ENCODE measurements at places on chromosomes 11 and 22.

DNA sequence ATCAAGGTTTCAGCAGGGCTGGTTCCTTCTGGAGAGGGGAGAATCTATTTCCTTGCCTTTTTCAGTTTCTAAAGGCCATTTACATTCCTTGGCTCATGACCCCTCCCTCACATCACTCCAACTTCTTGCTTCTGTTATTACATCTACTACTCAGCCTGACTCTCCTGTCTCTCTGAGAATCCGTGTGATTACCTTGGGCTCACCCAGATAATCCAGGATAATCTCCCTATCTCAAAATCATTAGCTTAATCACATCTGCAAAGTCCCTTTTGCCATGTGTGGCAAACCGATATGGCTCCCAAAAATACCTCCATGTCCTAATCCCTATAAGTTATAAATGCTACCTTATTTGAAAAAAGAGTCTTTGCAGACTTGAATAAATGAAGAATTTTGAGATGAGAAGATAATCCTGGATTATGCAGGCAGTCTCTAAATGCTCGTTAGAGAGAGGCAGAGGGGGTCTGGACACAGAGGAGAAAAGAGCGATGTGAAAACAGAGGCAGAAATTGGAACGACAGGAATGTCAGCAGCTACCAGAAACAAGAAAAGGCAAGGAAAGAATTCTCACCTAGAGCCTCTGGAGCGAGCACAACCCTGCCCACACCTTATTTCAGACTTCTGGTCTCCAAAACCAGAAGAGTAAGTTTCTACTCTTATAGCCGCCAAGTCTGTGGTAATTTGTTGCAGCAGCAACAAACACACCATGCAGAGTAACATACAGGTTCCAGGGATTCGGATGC lies 23.6 kb upstream of the ARHGAP32 start:
- no peak for DNase-seq

GRCh38 chr11:91396236-91397133 lies 828.1 kb upstream of the FAT3 start:
- no peak for DNase-seq

- DNase-seq: no peak
Observed at GRCh38 chr11:86418917-86419316, 44.2 kb downstream of the CCDC81 start.

- DNase-seq: no peak
Observed at GRCh38 chr11:95121698-95122097, 32.1 kb downstream of the ENDOD1 start.

DNA sequence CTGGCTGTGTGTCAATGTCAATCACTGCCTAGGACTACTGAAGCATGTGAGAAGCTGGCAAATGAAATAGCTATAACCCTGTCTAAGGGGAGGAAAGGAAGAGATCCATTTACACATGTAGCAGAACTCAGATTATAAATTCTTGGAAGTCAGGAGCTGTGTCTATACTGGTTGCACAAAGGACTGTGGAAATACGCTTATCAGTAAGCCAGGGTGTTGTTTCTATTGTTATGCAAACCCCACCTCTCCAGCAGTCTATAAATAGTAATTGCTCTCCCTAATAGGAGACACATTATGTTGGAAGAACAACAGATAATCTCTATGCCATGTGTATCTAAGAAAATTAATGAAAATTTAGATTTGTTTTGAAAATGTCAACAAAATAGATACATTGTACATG lies 693.4 kb upstream of the CCDC90B start:
- DNase-seq: no peak

DNA sequence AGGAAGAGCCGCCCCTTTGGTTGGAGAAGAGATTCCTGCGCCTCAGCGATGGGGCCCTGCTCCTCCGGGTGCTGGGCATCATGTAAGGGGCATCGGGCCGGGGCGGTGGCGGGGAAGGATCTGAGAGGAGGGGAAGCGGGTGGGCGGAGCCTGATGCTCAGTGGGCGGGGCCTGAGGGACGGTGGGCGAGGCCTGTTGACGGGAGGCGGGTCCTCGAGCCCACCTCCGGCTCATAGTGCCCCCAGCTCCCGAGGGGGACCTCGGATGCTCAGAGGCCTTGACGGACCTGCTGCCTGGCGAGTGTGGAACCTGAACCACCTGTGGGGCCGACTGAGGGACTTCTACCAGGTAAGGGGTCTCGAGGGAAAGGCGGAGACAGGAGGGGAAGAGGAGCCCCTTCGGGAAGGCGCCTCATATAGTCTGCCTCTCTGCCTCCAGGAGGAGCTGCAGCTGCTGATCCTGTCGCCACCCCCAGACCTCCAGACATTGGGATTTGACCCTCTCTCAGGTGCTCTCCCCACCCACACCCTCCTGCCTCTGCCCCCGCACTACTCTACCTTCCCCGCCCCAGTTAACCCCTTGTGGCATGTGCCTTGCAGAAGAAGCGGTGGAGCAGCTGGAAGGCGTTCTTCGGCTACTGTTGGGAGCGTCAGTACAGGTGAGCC lies 799 bp downstream of the CCDC88B start:
- DNase-seq: peak; percentile 62

DNA sequence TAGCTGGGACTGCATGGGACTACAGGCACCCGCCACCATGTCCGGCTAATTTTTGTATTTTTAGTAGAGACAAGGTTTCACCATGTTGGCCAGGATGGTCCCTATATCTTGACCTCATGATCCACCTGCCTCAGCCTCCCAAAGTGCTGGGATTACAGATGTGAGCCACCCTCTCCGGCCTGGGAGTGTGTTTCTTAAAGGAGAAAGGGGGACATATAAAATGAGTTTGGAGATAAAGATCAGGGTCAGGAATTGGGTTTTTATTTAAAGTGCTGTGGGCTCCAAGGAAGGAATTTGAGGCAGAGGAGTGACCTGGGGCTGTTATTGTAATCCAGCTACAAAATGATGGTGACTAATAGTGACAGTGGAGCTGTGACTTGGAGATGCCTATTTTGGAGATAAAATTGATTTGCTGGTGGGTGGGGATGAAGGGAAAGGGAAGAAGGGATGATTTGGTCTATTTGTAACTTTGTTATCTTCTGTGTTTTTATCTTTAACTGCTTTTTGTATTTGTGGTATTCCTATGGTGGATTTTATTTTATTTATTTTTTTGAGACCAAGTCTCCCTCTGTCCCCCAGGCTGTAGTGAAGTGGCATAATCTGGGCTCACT lies 5.0 kb downstream of the CRKL start:
- no peak for DNase-seq

DNA sequence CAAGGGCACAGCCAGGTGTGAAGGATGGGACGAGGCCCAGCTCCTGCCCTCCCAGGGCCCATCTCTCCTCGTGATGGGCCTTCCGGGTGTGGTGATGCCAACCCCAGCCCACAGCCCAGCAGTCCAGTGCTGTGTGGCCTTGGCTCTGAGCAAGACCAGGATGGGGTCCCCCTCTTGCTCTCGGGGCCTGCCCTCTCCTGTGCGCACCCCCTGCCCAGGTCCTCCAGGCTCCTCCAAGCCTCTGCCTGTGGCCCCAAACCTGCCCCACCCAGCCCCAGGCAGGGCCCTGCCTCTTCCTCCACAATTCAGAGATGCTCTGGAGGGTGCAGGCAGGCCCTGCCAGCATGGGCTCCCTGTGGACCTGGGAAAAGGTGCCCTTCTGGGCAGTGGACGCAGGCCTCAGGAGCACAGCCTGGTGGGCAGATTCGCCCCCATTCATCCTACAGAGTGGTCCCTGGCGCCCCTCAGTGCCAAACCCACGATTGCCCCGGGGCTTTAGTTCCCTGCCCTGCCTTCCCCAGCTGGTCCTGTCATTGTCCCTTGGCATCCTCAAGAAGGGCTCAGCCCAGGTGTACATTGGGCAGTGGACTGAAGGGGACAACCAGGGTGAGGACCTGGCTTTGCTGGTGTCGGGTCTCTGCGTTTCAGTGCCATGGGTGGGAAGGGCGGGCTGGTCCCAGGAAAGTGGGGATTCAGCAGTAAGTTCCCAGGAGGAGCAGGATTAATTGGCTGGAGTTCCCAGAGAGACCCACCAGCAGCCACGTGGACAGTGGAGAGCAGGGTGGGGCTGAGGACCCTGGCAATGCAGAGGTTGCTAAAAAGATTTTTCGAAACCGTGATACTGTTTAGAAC lies 19.8 kb downstream of the EIF1AD start:
- no peak for DNase-seq

DNA sequence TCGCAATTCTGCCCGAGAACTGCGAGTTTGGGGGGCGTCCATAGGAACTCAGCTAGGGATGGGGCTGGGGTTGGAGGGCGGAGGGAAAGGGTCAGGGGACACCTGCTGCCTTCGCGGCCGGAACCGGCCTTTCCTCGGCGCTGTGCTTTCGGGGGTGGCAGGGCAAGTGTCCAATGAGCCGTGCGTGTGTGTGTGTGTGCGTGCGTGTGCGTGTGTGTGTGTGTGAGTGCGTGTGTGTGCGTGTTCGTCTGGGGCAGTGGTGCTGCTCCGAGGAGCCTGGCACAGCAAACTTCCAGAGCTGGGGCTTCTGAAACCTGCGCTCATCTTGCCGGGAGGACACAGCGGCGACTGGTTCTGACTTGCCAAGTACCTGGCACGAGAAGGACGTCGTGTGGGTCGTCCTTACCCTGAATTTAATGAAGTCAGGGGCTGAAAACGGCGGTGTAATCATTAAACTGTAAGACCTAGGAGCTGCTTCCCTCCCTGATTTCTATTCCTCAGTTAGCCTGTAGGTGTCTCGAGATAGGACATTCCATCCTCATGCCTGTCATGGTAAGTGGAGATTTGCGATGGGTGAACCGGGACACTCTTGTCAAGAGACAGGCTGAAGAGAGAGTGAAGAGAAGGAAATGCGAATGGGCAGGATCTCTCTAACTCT lies 27.0 kb upstream of the AMOTL1 start:
- DNase-seq: no peak

DNA sequence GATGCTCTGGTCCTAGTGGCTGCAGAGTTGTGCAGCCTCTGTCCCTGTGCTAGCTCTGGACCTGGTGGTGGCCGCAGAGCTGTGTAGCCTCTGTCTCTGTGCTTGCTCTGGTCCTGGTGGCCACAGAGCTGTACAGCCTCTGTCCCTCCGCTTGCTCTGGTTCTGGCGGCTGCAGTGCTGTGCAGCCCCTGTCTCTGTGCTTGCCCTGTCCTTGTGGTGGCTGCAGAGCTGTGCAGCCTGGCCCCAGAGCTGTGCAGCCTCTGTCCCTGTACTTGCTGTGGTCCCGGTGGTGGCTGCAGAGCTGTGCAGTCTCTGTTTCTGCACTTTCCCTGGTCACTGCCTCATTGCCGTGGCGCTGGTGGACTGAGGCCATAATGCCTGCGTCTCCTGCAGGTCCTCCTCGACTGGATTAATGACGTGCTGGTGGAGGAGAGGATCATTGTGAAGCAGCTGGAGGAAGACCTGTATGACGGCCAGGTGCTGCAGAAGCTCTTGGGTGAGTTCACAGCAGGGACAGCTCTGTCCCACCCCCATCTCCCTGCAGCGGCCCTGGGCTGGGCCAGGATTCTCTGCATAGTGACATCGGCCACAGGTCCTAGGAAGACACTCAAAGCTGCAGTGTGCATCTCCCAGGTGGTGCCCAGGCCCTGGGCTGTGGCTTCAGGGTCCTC lies 61.9 kb upstream of the PARVG start:
- DNase-seq: no peak

DNA sequence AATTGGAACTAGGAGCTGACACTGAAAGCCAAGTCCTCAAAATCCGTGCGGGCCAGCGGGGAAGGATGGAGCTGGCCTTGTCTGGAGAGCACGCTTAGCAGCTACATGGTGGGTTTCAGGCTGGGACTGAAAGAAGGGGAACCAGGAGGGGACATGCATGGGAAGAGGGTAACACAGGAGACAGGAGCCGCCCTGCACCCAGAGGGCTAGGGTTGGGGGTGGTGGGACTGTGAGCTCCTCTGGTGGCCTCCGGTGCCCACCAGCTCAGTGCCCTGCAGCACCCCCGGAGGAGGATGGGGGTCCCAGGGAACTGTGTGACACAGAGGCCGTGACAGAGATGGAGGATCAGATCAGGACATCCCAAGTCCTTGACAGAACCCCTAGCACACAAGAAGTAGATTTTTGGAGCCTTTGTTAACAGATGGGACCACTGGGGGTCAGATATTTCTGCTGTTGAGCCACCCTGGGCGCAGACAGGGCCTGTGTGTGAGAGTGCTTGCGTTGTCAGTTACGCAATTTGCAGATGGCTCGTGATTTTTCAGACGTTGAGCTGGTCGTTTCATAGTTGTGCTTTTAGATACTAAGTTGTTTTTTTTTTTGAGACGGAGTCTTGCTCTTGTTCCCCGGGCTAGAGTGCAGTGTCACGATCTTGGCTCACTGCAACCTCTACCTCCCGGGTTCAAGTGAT lies 21.3 kb upstream of the GRAMD4 start:
- DNase-seq: no peak

DNA sequence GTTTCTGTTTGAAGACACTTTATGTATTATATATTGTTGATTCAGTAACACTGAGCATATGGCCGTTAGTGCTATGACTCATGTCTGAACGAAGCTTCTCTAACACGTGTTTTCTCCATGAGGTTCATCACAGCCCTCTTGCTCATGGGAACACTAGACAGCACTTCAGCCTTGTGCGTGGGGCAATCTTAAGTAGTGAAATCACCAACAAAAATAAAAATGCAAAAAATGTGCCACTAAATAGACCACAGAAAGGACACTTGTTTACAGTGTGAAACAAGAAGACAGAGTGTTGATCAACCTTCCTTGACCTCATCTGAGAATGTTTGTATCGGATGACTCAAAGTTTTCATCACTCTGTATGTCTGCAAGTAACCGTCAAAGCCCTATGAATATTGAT lies 94.5 kb downstream of the FDX1 start:
- no peak for DNase-seq

- DNase-seq: no peak
Observed at GRCh38 chr11:128419012-128419767, 168.2 kb downstream of the ETS1 start.

DNA sequence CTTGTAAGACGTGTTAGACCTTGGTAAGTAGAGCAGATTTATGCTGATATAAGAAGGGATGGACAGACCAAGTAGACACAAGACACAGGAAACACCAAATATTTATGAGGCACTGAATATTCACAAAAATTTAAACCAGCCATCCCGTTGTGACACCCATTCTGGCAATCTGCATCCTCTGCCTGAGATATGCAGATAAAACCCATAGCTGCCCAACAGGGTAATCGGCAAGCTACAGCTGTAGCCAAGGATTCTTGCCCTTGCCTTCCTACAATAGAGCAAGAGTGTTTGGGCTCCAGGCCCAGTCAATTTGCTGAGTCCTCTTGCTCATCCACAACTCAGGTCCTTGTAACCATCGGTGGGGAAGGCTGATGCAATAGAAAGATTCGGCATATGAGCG lies 18.5 kb upstream of the MPZL2 start:
- DNase-seq: no peak

GRCh38 chr11:75421035-75421602 lies 11.9 kb downstream of the KLHL35 start:
- DNase-seq: no peak

DNA sequence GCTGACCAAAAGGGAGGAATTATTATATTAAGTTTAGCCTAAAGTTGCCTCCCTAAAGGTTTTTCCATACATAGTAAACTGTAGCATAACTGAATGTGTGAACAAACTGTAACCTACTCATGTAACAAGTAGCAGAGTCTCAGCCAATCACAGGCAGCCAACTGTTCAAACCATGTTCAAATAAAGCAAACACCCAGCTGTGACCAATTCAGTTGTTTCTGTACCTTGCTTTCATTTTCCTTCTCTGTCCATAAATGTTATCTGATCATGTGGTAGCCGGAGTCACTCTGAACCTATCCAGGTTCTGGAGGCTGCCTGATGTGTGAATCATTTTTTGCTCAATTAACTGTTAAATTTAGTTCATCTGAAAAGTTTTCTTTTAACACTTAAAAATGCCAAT lies 373.5 kb downstream of the GUCY1A2 start:
- DNase-seq: no peak

- DNase-seq: no peak
Observed at GRCh38 chr11:47711225-47711624, 3.9 kb downstream of the AGBL2 start.

GRCh38 chr11:3002351-3002861 lies 10.3 kb upstream of the NAP1L4 start:
- no peak for DNase-seq
